ENCODE measurements at places on chromosomes 4 and X.

DNA sequence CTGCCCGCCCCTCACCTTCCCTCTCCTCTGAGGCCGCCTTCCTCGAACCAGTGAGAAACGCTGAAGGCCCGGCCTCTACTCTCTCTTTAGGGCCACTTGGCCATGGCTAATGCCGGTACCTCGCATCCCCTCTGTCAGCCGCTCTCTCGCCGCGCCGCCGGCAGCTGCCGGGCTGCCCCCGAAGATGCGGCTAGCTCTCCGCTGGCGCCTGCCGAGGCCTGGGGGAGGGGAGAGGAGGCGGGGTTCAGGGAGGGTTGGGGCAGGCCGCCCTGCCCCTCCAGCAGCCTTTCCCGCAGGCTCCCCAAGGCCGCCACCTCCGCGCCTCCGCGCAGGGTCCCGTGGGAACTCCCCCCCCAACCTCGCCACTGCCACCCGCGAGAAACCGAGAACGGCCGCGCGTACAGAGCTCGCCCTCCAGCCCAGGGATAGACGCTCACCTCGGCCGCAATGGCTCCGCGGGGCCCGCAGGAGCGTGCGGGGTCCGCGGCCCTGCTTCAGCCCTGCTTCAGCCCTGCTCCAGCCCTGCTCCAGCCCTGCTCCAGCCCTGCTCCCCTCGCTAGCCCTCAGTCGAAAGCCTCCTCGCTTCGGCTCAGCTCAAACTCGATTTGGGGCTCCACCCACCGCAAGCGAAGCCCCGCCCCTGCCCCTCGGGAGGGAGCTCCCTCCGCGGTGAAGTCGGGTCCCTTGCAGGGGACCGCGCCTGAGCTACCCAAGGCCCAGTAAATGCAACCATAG is at the start of gene HUWE1:
TSS of gene HUWE1 (minus strand) at position 569 of the 735 bp plus-strand sequence. CDS start 32,612 bp downstream, outside the sequence.
- peak; percentile 91 for DNase-seq

- DNase-seq, result no peak
These were observed 3.9 kb upstream of the SAT1 start for GRCh38 chrX:23779025-23779424.

DNA sequence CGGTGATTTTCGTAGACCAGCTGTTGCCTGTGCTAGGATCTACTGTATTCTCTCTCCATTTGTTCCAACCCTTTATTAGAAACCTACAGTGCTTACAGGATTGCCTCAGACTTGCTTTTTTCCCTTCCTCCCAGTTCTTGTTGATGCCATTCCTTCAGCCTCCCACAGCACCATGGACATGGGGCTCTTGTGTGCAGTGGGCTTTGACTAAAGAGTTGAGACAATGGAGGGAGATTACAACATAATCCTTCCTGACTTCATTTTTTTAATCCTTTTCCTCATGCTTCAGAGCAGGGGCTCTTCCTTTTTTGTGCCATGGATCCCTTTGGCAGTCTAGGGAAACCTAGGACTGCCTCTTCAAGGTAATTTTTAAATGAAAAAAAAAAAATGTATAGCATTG is 92.1 kb downstream of the BMPR1B start:
- DNase-seq, result no peak

DNA sequence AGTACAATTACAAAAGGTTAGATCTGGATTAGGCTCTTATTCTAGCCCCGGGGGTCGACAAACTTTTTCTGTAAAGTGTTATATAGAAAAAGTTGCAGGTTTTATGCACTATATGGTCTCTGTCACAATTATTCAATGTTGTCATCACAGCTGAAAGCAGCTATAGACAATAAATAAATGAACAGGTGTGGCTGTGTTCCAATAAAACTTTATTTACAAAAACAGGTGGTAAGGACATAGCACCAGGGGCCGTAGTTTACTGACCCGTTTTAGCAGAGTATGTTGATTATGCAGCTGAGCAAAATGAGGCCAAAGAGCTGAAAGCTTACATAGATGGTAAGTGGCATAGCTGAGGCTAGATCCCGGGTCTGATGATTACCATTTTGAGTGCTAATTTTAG is 13.0 kb upstream of the CXorf38 start:
- no peak for DNase-seq

DNA sequence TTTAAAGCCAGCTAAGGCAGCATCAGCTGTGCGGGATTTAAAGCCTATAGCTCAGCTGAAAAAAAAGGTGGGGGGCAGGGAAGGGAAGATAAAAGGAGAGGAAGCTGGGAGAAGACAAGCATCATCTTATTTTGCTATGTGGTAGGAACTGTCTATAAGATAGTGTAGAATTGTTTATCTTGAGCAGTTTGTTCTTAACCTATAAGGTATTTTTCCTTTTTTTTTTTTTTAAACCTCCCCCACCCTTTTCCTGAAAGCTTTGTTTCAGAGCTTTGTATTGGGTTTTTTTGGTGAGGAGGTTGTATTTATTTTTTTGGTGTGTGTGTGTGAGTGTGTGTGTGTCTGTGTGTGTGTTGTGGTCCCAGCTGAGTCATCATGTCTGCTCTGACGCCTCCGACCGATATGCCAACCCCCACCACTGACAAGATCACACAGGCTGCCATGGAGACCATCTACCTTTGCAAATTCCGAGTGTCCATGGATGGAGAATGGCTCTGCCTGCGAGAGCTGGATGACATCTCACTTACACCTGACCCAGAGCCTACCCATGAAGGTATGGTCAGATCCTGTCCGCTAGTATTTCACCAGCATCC is 531 bp downstream of the RUFY3 start:
- DNase-seq, result peak; percentile 58

- no peak for DNase-seq
These were observed 267.2 kb downstream of the MAPK10 start for GRCh38 chr4:86092684-86093083.

DNA sequence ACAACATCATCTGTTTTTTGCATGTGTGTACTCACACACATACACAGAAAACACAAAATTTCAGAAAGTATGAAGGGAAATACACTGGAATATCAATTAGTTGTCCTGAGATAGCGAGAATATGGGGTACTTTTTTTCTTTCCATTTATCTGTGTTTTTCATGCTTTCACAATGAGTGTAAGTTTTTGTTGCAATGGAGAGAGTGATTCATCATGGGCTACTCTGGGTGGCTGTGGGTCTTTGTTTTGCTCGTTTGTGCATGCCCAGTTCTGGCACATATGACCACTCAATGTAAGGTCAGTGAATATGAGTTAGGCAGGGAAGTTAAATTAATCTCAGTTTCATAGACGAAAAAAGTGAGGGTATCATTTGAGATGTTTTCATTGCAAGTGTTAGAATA is 26.9 kb downstream of the XK start:
- no peak for DNase-seq

DNA sequence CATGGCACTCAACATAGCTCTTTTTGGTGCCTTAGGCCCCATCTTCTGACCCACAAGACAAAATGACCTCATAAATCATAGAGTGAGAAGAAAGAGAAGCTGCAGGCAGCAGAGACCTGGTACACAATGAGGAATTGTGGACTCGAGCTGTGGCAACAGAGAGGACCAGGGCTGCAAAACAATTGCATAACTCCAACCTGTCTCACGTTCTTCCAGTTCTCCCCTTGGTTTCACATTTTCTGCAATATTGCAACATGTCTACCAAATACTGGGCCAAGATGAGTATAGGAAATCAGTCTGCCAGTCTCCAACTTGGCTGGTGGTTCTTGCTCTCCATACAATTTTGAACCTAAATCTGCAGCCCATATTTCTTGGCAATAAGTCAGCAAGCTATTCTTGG is 105.3 kb downstream of the KDR start:
- no peak for DNase-seq

GRCh38 chrX:70176938-70177533 is at the start of gene DGAT2L6:
TSS of gene DGAT2L6 (plus strand) at chrX:70177483. CDS start at chrX:70177583, 100 bp downstream.
- no peak for DNase-seq

GRCh38 chr4:138190452-138190858 is 51.7 kb downstream of the SLC7A11 start:
- no peak for DNase-seq

DNA sequence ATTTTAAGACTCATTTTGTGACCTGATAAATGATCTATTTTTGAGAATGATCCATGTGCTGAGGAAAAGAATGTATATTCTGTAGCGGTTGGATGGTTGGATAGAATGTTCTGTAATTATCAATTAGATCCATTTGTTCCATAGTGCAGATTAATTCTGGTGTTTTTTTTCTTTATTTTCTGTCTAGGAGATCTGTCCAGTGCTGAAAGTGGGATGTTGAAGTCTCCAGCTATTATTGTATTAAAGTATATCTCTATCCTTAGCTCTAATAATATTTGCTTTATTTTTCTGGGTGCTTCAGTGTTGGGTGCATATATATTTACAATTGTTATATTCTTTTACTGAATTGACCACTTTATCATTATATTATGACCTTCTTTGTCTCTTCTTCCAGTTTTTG is 1344.9 kb upstream of the TENM3 start:
- no peak for DNase-seq

GRCh38 chr4:2696423-2696822 is 59.7 kb downstream of the TNIP2 start:
- DNase-seq, result no peak

DNA sequence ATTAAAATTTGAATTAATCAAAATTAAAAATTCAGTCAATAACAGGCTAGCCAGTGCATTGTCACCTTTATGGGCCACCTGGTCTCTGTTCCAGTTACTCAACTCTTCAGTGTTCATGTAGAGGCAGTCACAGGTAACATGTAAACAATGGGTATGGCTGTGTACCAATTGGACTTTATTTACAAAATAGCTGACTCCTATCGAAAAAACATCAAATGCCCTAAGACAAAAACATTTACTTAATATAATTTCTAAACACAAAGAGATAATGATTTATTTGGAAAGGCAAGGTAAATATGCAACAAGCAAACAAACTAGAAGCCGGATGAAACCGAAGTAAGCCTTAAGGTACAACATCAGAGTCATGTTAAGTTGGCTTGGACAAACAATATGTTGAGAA is 8.8 kb downstream of the TMEM150C start:
- DNase-seq, result no peak

GRCh38 chrX:119899125-119899524 is 3.4 kb downstream of the AKAP14 start:
- DNase-seq, result no peak

DNA sequence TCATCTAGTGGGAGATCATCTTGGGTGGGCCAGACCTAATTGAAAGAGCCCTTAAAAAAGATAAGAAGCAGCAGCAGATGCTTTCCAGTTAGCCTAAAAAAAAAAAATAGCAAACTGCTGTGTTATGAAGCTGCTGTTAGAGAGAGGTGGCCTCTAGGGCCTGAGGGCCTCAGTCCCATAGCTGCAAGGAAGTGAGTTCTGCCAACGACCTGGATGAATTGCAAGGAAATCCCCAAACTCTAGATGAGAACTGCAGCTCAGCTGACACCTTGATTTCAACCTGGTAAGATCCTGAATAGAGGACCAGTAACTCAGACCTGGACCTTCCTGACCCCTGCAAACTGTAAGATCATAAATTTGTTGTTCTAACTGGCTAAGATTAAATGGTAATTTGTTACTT is 275.2 kb downstream of the TENM3 start:
- no peak for DNase-seq

DNA sequence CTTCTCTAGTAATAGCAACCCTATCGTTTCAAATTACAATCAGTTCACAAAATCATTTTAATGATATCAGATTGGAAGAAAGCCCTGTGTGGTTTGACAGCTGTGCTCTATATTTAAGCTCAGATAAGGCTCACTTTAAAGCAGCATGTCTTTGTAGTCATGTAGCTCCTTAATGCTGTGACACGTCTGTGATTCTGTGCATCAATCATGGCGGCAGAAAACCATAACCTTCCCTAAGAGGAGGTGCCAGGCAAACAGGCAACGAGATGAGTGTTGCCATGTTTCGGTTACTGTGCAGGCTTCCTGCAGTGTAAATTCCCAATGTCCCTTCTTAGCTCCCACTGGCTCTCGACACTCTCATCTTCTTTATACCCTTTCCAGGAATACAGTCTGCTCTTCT is 212.7 kb downstream of the GRID2 start:
- no peak for DNase-seq

DNA sequence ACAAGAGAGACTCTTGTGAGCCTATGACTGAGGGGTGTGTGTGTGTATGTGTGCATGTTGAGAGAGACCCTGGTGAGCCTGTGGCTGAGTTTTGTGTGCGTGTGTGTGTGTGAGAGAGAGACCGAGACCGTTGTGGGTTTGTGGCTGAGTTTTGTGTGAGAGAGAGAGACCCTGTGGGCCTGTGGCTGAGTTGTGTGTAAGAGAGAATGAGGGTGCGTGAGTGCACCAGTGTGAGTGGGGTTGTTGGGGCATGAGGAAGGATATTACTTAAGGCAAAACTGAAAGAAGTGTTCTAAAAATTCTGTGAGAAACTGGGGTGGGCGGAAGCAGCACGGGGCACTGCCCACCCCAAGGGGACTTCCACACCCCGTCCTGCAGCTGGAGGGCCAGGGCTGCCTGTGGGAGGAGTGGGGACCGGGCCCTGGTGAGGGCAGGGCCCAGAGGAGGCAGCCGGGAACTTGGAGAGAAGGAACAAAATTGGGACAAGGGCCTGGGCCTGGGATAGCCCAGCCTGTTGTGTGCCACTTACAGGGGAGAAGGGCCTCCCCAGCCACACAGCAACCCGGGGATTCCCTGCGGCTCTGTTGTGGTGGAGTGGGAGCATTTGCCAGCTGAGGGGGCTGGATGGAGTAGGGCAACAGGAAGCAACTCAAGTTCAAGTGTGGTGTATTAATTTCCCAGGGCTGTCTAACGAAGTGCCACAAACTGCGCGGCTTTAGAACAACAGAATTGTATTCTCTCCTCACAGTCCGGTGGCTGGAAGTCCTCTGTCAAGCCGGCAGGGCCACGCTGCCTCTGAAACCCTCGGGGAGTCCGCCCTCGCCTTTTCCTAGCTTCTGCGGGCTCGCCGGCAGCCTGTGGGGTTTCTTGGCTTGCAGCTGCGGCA is 22.1 kb downstream of the TMEM131L start:
- DNase-seq, result peak; percentile 71

DNA sequence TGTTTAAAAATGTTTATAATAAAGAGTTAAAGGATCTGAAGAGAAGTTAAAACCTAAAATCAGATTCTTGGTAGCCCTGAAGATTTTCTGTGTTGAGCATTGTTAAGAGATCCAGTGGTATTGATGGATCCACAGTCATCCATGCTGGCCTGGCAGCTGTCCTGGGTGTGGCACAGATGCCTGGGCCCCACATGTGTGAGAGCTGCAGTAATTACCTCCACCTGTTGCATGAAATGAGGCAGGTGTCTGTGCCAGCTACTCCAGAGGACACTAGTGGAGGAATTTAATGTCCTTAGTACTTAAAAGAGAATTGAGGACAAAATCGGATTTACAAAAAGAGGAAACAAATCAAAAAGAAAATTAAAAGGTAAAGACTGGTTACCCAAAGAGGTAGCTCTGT is 44.0 kb downstream of the MGST2 start:
- DNase-seq, result no peak

- no peak for DNase-seq
These were observed 54.9 kb downstream of the STX18 start for GRCh38 chr4:4486969-4487368.

GRCh38 chrX:28889591-28890090 is 302.4 kb downstream of the IL1RAPL1 start:
- no peak for DNase-seq

GRCh38 chr4:123403080-123403604 is 6.5 kb downstream of the SPRY1 start:
- no peak for DNase-seq

- no peak for DNase-seq
These were observed 55.9 kb downstream of the FHDC1 start for GRCh38 chr4:152992027-152992426.

Measured in glutamatergic neuron (in vitro differentiated cells).